ENCODE measurements at places on chromosomes 2 and 18.

DNA sequence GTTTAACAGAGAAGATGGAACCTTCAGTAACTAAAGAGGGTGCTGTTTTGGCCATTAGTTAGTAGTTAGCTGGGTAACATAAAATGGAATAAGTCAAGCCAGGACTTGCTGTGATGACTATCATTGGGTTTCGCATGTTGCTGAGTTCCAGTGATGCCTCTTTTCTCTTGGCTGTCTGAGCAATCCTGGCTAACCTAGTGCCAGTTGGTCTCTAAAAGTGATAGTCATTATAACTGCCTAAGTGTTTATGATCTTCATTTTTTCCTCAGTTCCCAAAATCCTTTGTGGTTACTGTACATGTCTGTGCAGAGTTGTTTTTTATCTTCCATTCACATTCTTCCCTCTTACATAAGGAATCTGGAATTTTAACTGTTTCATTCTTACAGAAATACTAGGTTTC, 33.4 kb downstream of the WDR43 start:
- ATAC-seq = no peak

DNA sequence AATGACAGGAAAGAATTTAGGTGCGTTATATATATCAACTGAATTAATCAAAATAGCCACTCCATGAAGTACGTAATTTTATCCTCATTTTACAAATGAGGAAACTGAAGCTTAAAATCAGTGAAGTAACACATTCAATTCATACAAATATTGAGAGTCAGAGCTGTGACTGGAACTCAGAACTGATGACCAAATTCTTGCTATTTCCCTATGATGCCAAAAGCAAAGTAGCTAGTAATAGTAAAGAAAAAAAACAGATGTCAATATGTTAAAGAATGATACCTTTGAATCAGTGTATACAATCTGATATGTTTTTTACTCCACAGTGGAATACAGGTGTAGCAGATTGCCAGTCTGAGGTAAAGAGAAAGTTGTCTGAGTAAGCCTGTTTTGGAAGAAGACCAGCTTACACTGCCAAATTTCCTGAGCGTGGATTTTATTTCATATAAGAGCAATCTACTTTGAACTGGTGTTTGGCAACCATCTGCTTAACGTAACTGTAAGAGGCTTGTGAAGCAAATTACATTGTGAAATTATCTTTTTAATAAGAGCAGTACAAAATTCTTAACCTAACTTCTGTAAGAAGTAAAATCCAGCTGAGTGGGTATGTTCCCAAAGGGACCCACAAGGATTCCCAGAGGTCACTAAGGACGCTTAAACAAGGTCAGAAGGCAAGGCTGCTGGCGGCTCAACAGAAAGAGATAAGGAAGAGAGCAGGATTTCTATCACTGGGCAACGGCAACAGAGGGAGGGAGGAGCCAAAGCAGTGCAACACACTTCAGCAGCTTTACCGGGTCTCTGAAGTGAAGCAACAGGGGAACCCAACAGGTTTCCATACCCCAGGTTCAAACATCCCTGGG, 85.6 kb downstream of the IKZF2 start:
- ATAC-seq = no peak

GRCh38 chr2:9803023-9803805, 40.1 kb upstream of the TAF1B start:
- ATAC-seq = no peak

- ATAC-seq = peak; percentile 53
These were observed 76.0 kb downstream of the EMX1 start for GRCh38 chr2:72993147-72993932.

DNA sequence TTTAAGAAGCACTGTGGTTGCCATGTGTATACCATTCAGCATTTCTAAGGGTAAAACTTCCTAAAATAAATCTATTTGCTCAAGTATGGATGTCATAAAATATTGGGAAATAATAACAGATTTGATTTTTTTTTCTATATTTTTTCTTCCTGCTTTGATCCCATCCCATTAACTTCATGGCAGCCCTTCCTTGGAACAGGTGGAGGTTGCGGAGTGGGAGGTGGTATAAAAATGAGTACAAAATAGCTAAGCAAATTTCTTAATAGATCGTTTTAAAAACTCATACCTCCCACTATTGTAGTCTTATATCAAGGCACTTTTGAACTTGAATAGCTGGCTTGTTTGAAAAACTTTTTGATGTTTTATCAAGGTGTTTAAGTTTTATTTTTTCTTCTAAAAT, 152.1 kb upstream of the KYNU start:
- ATAC-seq = no peak

GRCh38 chr2:223095207-223095606, 43.2 kb downstream of the KCNE4 start:
- no peak for ATAC-seq

DNA sequence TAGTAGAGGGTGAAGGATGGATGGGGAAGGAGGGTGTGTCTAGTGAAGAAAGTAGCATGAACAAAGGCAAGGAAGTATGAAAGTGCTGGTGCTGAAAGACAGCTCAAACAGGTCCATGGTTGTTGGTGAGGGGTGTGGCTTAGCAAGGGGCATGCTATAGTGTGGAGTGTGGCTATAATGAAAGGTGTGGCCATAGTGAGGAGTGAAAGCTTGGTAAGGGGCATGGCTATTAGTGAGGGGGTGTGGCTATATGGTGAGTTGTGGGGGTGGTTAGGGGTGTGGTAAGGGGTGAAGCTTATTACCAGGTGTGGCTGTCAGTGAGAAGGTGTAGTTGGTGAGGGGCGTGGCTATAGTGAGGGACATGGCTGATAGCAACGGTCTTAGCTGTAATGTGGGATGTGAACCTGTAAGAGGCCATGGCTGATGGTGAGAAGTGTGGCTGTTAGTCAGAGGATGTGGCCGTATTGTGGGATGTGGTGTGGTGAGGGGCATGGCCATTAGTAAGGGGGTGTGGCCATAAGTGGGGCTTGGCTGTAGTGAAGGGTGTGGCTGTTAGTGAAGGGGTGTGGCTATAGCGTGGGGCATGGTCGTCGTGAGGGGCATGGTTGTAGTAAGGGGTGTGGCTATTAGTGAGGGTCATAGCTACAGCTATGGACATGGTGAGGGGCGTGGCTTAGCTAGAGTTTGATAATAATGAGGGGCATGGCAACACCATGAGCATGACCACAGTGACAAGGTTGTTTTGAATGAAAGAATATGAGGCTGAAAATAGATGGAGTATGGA, 549.6 kb downstream of the FBXO15 start:
- ATAC-seq = no peak

DNA sequence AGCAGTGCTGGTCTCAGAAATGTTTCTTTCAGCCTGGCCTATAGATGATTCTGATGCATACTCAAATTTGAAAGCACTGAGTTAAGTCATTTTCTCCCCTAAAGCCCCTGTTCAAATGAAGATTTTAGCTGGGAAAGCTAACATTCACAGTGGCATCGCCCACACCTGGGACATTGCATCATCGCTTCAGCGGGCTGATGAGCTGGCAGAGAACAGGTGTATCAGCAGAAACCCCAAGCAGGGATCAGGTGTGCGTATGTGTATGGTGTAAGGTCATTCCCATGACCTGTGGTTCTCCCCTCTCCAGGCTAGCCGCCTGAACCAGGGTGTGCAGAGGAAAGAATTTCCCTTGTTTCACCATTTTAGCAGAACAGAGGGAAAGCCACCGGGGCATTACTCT, 56.3 kb downstream of the EPAS1 start:
- no peak for ATAC-seq

Data from activated T-helper 17 cell treated with anti-CD3 and anti-CD28 coated beads, Interleukin-2, amount 50 U/mL, for 72 hours (primary cell).